ENCODE measurements at places on chromosomes 7 and 10.

DNA sequence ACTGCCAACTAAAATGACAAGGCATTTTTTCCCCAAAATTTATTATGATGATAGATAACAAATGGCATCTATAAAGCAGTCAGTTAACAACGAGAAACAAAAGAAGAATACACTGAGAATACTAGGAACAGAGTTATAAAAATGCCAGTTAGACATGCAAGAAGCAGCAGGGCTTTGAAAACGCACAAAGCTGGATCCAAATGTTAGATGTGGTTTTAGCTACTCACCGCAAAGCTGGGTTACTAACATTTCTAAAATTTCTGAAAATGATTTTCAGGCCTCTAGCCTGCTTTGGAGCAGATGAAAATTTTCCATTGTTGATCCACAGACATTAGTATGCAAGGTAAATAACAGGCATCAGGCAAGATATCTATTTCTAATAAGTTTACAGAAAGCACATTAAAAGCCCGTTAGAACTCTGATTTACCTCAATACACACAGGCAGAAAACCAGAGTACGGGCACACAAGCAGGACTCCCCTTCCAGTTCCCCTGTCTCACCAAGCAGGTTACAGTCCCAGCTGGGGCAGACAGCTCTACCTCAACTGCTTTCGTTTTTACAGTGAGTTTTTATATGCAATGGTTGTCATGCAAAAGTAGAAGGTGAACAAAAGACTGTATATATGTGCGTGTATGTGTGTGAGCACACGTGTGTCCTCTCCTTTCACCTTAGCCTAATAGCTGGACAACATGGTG, 37.9 kb downstream of the GLI3 start:
- peak; percentile 46 for DNase-seq

GRCh38 chr10:94183666-94184264, 179.0 kb downstream of the NOC3L start:
- peak; percentile 21 for DNase-seq

- peak; percentile 66 for DNase-seq
Observed at GRCh38 chr10:110547139-110547761, 20.2 kb upstream of the SMC3 start.

DNA sequence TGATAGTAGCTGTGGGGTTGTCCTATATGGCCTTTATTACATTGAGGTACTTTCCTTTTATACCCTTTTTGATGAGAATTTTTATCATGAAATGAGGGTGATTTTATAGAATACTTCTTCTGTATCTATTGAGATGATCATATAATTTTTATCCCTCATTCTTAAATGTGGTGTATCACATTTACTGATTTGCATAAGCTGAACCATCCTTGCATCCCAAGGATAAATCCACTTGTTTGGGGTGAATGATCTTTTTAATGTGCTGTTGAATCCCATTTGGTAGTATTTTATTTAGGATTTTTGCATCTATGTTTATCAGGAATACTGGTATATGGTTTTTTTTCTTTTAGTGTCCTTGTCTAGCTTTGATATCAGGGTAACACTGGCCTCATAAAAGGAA, 84.5 kb upstream of the IL6 start:
- no peak for DNase-seq

DNA sequence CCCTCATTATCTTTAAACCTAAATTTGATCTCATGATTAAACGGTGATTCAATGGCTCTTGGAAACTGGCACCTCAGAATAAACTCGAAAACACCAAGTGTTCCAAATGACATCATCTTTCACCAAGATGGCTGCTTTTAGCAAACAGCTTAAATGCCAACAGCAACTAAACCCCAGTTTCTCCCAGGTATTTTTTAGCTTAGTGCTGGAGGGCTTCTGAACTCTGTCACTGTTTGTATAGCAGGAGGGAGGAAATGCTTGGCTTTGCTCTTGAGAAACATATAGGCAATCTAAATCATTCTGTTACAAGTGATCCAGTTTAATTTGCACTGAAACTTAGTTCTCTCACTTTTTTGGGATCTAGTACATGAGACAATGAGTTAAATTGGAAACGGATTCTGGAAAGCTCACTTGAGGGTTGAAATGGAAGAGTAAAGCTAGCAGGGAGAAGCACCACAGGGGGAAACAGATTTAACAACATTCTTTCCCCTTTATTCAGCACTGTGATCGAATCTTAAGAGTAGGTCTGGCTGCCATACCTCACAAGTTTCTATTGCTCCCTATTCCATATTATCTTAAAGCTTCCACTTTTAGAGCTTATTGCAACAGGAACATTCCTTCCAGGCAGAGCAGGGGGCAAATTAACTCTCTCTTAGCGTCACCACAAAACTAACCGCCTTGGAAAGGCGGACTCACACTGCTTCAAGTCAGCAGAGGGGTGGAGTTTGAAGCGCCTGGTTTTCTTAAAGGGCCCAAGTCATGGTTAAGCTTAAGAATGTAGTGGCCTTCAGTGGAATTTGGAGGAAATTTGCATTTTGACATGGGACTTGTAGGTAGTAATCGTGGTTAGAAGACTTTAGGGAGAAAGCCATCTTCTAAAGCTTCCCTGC, 1.8 kb upstream of the CCDC6 start:
- peak; percentile 60 for DNase-seq
